ENCODE measurements at places on chromosomes 4 and X.

GRCh38 chr4:158861281-158861680 is 92.5 kb downstream of the FNIP2 start:
- no peak for DNase-seq

- DNase-seq = no peak
Observed at GRCh38 chr4:129138810-129139496, 43.0 kb downstream of the C4orf33 start.

DNA sequence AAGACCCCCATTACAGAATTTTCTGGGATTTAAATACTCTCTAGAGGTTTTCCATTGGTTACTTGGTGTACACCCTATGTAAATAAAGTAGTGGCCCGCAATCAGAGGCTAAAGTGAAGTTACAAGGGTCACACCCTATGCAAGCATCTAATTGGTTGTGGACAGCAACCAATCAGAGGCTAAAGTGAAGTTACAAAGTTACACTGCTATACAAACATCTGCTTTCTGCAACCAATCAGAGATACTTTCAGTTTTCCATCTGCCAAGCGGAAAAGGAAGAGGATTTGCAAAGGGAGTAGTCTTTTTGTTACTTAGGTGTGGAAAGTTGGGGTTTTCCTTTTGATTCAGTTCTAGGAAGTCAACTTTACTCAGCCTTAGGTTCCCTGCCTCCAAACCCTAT is 2.0 kb upstream of the ATRX start:
- peak; percentile 28 for DNase-seq

- no peak for DNase-seq
Observed at GRCh38 chr4:83779103-83780052, 243.5 kb downstream of the GPAT3 start.

DNA sequence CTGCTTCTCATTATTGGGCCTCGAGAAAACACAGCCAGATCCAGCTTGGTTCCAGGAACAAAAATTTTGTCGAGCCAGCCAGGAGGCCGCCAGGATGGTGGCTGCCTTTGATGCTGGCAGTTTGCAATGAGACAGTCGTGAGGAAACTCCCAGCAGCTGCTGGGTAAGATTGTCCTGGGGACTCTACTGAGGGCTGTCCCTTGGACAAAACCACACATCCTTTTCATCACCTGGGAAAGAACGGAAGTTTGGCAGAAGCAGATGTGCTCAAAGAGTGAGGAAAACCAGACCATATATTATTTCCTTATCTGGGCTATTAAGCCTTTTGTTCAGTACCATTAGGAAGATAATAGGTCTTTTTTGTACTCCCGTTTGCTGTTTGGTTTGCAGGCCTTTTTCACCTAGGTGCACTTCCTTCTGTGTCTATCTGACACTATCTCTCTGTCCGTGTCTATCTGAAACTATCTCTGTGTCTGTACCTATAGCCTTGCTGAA is 13.4 kb upstream of the PAPSS1 start:
- no peak for DNase-seq

DNA sequence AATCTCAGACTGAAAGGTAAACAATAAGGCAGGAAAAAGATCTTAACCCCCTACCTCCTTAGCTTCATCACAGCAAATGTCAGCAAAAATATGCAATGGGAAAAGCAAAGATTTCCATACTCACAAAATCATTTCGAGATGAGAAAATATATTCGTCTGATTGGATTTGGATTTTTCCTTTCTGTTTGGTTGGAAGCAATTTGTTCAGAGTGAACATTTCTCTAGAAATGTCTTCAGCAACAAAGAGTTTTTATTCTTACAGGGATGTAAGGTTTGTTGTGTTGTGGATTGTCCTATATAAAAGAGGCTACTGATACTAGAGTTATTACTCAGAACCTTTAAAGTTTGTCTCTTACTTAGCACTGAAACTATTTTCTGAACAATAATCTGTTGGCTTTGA is 23.8 kb downstream of the GRIA2 start:
- DNase-seq = no peak

DNA sequence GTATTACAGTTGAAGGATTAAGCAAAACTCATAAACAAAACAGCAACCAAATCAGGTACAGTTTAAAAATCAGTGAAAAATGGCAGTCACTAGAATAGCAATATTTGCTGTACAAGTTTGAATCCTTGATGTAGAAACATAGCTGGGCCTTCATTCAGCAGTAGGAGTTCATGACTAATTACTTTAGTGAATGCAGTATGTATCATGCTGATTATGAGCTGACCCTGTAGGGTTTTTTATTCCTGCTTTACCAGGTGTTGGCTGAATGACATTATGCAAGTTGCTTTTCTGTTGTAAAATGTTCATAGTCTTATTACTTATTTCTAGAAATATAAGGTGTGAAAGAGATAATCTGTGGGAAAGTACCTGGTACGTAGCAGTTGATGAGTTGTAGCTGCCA is 179.6 kb downstream of the CCSER1 start:
- DNase-seq = no peak

DNA sequence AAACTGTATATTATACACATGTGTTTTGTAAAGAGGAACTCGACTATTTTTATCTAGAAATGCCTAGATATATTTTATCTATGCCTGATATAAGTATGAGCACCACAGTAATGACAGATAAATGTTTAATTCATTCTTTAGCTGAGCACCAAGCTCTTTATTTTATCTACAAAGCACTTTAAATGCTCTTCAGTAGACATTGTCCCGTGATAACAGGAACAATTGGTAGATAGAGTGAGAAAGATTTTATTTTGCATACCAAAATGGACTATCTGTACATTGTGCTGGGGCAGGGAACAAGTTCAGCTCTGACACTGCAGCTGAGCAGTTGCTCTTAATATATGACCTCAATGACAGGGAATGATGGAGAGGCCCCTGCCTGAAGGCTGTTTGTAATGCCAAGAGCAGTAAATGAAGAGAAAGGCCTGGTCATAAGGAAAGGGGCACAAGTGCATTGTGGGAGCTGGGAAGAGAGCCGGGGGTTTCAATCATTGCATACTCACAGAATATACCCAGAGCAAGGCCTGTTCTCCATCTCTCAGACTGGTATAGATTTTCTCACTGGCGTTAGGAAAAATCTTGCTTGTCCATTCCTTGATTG is 57.3 kb downstream of the SEPTIN11 start:
- no peak for DNase-seq

DNA sequence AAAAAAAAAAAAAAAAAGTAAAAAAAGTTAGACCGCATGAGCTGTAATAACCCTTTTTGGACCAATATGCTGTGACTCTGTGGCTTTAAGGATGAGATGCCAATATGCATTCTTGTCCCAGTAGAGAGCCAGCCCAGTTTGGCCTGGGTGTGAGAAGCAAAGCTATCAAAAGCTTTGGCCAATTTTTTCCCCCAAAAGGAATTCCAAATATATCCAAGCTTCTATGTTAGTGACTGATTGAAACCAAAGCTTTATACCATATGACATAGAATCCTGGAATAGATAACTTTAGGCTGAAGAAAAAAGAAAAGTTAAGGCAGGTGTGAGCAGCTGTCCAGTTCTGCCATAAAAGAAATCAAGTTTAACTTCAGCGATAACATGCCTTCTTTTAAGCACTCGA is 30.5 kb upstream of the RBPJ start:
- DNase-seq = no peak

DNA sequence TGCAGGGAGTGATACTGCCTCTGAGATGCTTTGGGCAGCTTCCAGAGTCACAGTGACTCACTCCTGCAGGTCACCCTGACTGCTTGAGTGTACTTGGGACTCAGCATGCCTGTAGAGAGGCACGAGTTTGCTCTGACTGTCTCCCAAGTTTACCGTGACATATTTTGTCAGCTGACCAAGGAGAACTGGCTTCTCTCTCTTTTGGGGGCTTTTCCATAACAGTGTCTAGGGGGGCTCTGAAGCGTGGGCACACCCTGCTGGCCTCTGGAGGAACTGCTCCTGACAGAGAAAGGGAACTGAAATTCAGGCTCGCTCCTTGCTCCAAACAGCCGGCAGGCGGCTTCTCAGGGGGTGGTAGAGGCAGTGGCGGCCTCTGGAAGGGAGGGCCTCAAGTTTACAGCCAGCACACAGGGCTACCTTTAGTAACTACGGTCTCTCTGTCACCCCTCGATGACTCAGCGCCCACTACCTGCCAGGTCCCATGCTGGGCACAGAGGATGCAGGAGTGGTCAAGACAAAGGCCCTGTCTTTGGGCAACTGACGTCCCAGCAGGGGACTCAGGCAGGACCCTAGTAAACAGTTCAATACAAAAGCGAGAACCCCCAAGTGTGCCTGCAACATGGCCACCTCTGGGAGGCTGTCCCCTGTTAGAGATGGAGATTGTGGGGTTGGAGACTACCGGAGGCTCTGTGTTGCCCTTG is 17.8 kb downstream of the ZNF185 start:
- DNase-seq = peak; percentile 66

DNA sequence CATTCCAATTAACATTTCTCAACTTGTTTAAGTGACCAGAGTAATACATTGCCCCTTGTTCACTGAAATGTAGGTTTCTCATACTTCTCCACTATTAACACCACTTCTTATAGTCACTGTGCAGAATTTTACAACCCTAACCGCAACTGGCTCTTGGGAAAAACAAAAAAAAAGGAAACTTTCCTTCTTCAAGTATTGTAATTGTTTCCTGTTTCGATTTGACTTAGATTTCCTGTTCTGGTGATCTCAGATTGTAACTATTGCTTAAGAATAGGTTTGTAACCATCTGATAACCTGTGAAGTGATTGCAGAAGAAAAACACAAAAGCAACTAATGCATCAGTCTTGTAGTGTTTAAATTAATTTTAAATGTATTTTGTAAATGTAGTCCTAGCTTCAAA is 594.7 kb upstream of the GALNT7 start:
- DNase-seq = no peak

DNA sequence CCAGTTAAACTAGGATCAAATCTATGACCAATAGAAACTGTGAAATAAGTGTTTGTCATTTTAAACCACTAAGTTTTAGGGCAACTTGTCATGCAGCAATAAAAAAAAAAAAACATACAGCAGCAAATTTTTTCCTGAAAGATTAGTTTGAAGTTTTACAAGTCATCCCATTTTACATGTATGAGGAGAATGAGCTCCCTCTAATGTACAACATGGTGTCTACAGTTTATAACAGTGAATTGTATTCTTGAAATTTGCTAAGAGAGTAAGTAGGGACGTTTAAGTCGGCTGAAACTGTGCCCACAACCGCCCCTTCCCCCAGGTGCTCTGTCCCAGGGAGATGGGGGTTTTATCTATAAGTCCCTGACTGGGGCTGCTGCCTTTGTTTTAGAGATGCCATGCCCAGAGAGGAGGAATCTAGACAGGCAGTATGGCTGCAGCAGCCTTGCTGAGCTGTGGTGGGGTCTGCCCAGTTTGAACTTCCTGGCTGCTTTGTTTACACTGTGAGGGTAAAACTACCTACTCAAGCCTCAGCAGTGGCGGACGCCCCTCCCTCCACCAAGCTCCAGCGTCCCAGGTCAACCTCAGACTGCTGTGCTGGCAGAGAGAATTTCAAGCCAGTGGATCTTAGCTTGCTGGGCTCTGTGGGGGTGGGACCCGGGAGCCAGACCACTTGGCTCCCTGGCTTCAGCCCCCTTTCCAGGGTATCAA is 499.3 kb upstream of the CT83 start:
- DNase-seq = peak; percentile 30
